ENCODE measurements at places on chromosomes 5 and 9.

DNA sequence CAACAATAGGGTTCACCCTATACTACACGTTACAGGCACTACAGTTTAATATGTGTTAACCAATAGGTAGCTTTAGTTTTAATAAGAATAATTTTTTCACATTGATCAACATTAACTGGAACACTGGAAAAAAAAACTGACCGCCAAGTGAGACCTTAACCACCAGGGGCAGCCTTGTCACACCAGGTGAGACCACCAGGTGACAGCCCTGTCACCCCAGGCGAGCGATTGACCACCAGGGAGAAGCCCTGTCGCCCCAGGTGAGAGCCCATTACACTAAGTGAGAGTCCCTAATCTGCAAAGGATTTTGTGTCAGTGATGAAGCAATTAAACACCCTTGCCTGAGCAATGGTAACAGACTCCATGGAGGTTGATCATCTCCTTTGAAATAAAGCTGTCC is 75.4 kb upstream of the SYK start:
- no peak for DNase-seq

DNA sequence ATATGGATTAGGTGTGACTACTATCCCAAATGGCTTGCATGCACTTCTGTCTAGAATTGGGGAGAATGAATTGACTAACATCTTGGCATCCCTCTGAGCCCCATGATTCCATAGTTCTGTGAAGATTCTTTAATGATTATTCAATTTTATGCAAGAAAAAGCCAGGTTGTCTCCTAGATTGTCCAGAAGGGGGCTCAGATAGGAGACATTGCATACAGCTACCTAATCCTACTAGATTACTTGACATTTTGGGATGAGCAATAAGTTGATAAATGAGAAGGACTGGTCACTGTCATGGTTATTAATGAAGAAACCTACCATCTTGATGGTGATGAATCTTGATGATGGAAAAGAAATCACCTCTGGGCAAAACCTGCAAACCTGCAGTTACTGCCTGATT is 117.0 kb downstream of the CARTPT start:
- DNase-seq = no peak

DNA sequence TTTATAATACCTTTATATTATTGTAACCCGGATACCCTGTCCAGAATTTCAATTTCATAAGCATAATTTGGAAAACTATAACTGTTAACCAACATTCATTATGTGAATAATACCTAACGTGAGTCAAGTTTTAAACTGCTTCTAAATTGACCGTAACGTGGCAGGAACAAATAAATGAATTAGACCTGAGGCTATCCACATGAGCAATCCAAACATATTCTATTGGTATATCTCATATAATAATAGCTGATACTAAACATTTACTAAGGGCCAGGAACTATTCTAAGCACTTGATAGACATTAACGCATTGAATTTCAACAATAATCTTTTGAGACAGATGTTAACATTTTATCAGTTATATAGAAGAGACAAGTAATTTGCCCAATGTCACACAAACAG is 276.4 kb downstream of the MEF2C start:
- DNase-seq = no peak

DNA sequence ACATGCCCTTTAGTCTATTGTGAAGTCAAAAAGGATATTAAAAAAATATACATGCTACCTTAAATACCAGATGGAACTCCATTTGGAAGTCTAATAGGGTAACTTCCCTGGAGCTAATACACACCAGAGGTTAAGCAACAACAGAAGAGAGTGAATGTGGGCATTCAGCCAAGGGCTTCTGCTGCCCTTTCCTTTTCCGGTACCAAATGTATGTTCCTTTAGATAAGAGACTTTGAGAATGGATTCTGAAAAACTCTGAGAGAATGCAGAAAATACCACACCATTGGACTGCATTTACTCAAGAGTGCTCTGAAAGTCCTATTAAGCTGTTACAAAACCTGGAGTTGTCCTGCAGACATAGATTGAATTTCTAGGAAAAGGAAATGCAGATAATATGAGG is 23.8 kb upstream of the TRPM3 start:
- DNase-seq = no peak

GRCh38 chr5:10416868-10417267 is 24.8 kb upstream of the ROPN1L start:
- DNase-seq = no peak

DNA sequence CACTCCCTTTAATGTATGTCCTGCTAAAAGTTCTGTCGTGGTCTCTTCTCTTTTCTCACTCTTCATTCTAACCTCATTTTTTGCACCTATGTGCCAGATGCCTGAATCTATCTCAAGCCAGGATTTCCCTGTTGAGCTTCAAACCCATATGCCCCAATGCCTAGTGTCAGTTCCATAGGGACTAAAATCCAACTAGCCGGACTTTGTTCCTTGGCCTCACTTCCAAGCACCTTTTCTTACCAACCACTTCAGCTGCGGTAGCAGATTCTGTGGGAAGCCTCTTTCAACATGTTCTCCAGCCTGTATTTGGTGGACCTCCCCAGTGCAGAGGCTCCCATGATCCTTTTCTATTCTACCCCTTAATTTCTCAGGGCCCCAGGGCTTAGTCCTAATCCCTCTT is 17.5 kb downstream of the C9orf57 start:
- no peak for DNase-seq
